ENCODE measurements at places on chromosomes 12 and 14.

- DNase-seq, result no peak
These were observed 2.3 kb upstream of the KRT5 start for GRCh38 chr12:52522346-52523011.

- DNase-seq, result no peak
These were observed 507 bp downstream of the AHSA1 start for GRCh38 chr14:77458249-77458950.

DNA sequence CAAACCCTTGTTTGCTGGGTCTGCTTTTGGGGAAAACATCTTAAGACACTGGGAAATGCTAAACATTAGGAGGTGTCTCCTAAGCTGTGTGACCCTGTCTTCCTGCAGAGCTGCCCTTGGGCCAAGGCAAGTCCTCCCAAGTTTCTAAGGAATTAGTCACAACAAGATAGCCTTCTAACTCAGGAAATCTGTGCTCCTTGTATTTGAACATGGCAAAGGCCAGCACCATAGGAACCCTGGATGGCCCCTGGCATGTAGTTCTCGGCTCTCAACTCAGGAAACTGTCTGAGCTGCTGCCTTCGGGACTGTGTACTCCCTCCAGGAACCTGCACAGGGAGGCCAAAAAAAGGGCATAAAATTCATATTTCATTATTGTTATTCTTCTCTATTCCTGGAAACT is 37.6 kb upstream of the LTBP2 start:
- DNase-seq, result no peak

DNA sequence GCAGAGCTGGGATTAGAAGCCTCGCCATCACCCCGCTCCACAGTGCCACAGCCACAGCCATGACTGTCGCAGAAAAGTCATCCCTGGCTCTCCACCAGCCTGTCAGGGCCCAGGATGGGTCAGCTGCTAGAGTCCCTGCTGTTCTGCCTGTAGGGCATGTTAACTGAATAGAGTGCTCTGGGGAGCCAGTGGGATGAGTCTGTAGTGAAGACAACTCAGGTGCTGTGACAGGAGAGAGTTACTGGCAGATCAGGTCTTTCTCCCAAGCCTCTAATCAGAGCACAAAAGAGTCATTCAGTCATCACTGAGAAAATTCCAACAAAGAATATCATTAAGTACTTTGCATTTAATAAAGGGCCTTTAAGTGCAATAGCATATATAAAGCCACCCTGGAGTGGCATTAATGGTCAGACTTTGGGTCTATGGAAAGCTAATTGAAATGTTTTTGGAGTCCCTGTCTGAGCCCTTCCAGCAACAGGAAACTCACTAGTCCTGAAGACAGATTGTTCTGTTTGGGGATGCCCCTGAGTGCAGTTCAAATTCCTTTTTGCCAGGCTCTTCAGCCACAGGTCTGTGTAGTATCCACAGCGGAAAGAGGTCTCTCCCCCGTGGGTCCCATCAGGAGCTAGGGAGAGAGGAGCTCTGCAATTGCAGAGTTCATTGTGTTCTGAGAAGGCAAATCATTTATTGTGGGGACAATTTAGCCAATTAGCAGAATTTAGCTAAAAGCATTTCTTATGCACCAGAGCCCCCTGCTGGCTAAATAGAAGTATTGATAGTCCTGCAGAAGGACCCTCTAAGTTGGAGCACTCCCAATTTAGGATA is 45.2 kb upstream of the C14orf132 start:
- DNase-seq, result no peak

DNA sequence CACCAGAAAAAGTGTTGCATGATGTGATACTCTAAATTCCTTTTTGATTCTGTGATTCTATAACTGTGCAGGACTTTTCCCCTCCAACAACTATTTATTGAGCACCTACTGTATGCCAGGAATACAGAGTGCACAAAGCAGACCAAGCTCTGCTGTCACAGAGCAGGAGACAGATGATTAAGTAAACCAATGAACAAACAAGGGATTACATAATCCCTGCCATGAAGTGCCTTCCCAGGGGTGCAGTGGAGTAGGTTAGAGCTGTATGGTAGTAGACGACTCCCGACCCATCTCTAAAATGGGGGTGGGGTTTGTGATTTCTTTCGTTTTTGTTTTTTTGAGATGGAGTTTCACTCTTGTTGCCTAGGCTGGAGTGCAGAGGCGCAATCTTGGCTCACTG is 213.9 kb downstream of the TBX5 start:
- DNase-seq, result no peak

DNA sequence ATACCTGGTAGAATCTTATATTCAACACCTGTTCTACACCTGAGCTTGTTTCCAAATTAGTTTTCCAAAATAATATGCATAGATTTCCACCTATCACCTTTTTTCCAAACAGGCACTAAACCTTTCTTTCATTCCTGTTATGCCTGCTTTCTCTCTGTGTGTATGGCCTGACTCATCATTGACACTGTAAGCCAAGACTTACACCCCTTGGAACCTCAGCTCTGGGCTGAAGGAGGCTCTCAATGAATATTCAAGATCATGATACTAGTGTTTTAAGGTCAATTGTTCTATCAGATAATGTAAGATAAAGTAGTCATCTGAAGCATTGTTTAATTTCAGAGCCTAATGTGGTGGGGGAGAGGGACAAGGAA is 1193.3 kb downstream of the FLRT2 start:
- DNase-seq, result no peak

- DNase-seq, result no peak
These were observed 55.3 kb downstream of the ELK3 start for GRCh38 chr12:96249196-96250118.

DNA sequence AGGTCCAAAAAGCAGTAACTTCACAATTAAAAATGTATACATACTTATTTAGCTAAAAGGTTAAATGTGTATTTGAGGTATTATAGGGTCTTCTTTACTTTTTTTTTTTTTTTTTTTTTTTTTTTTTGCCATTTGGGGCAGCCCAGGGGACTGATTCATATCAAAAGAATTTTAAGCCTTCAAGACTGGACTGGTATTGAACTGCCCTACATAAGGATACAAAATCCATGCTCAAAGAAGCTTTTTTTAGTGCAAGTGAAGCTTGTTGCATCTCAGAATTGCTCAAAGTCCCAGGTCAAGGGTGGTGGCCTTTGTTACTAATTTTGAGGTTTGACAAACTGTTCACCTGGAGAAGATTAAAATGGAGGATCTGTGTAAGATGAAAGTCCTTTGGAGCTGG is 124.0 kb downstream of the APAF1 start:
- DNase-seq, result no peak

DNA sequence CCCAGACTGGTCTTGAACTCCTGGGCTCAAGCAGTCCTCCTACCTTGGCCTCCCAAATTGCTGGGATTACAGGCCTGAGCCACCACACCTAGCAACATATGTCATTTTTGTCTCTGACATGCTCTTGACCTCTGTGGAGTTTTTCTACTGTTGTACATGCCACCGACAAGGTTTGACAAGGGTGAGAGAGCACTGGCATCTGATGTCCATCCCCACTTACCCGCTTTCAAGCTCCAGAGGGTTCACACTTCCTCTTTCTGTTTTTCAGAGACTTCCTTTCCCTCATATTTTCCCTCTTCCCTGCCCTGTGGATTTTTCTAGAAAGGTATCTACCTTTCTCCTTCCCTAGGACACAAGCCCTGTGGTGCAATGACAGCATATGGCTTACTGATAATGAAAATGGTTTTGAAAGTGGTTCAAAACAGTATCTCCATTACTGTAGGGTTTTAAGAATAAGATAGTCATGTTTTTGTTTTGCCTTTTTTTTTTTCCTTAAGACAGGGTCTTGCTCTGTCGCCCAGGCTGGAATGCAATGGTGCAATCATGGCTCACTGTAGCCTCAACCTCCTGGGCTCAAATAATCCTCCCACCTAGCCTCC is 27.7 kb upstream of the PLEKHG3 start:
- no peak for DNase-seq

Measured in activated naive CD4-positive, alpha-beta T cell (primary cell).